T-helper 1 cell treated with Interleukin-12 subunit alpha and Interleukin-12 subunit beta and Interleukin-4 antibody, amounts not matched to agents 30 ng/mL and 1 ng/mL, for 36 hours (primary cell): ENCODE measurements at places on chromosomes 7 and 10. TPM values are rescaled to one million over a fixed set of nuclear protein-coding genes. Genes with fewer than 3 reads are reported as not detected.

ZNF212 gene
- 14.3 and 14.6 TPM in 2 replicates for total RNA-seq

TFEC gene
- total RNA-seq = 0.17 TPM in 1 of 2 replicates, not detected in the other

CTAGE15 gene
- total RNA-seq = 1.9 and 2.5 TPM in 2 replicates

ADAMTS14 gene
- 0.07 and 0.15 TPM in 2 replicates for total RNA-seq

STEAP2 gene
- 0.07 TPM in 1 of 2 replicates, not detected in the other for total RNA-seq

TMEM176A gene
- not detected in 2 replicates for total RNA-seq

GRID2IP gene
- total RNA-seq = 0.10 TPM in 2 replicates

CALHM3 gene
- 0.20 TPM in 1 of 2 replicates, not detected in the other for total RNA-seq

ASIC3 gene
- 4.5 and 5.4 TPM in 2 replicates for total RNA-seq
